Cortex of kidney (tissue), 1 donor: ENCODE measurements at places on chromosomes 5 and 9.

- DNase-seq, result no peak
These were observed 202.8 kb downstream of the CWC27 start for GRCh38 chr5:64971513-64971912.

- no peak for DNase-seq
These were observed 71.0 kb upstream of the MELK start for GRCh38 chr9:36501727-36502126.

- no peak for DNase-seq
These were observed 942.5 kb upstream of the WWC1 start for GRCh38 chr5:167348980-167349379.

DNA sequence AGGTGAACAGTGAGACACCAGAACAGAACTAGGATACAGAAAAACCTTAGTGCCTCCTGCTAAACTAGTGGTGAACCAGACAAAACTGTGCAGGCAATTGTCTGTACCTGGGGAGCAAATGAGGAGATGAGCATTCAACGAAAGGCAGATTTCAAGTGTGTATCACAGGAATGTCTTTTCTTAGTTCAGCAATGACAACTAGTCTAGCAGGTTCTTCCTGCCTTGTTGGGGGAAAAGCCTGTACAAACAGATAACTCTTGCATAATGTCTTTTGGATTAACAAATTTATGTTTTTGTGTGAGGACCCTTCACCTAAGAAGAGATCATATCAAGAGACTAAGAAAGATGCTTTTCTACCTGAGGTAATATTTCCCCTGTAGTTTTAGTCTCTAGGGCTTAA, 21.8 kb upstream of the DENND4C start:
- DNase-seq, result no peak

DNA sequence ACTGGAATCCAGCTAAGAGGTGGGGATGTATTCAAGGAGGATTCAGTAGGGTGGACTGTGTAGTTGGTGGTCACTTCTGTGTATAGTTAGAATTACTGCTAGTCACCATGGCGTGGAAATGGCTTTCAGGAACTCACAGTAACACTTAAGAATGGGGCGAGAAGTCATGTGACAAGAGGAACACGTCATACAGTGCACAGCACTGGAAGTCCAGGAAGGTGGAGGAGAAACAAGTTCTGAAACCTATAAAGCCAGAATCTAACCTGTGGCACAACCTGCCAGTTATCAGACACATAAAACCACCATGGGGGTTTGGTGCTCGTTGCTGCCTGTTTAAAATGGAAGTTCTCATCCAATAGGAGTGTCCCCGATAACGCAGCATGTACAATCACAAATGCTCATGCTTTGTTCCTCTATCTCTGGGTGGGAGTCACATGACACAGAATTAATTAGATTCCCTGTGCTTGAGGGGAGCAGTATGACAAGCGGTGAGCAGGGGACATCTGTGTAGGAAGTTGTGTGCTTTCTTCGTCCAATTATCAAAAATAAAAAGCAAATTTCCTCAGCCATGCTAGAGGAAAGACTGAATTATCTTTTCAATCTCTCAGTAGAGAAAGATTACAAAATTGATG, 193.0 kb downstream of the SPOCK1 start:
- no peak for DNase-seq

- DNase-seq, result no peak
These were observed 127.5 kb upstream of the POU5F2 start for GRCh38 chr5:93868851-93869250.
